Esophagus squamous epithelium (tissue), 5 donors: ENCODE measurements at places on chromosomes 3 and 15.

DNA sequence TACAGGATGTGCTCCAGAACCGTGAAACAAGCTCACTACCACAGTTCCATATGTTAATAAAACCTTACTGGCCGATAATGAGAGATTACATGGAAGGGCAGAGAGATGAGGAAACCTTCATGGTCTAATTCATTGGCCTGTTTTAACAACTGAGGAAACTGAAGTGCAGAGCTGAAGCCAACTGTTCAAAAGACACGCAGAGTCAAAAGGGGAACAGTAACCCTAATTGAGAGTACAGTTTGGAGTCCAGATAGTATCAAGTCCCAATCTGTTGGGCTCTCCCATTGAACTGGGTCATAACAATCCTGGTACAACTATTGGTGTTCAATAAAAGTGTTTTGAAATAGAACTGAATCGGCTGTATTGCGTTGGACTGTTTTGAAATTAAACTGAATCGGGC, 69.6 kb downstream of the SLC12A8 start:
- H3K27me3 ChIP-seq = no peaks in the 10 kb centered on the region
- peaks cover 39% of the 10 kb centered on the region for H3K4me1 ChIP-seq
- H3K36me3 ChIP-seq = no peaks in the 10 kb centered on the region
- peak overlapping the region; percentile 71 for H3K27ac ChIP-seq
- DNase-seq = no peak

DNA sequence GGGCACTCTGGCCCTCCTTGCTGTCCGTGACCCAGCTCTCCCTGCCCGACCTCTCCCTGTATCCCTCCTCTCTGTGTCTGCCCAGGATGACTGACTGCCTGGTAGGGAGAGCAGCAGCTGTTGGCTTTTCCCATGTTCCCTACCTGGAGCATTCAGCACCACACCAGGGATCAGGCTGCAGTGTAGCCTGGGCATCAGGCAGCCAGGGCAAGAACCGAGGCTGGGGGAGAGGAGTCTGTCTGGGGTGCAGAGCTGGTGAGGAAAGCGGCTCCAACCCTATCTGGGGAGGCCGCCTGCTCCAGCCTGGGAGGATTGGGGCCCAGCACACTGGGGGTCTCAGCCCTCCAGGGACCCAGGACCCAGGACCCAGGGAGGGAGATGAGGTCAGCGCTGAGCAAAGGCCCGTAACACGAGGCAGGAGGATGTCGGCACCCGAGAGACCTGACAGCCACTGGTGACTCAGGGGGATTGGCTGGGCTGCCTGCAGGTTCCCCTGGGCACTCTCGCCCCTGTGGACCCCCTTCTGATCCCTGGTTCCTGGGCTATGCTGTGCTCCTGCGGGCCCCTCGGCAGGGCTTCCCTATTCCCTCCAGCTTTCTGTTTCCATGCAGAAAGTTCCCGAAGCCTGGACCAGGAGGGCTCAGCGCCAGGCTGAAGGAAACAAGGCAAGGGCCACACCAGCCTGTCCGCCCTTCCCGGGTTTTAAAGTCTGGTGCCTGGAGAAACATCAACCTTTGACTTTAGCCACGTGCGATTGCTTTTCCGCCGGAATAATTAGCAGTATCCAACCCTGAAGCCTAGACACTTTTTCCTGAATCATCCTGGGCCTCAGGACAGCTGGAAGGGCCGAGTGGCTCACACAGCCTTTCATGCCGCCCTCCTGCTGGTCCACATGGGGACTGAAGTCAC, 128.2 kb upstream of the MEF2A start:
- no peak overlapping the region for H3K4me3 ChIP-seq
- no peak for DNase-seq
- peak overlapping the region; percentile 61 for H3K27ac ChIP-seq
- peaks cover 90% of the 10 kb centered on the region for H3K4me1 ChIP-seq
- H3K27me3 ChIP-seq = no peaks in the 10 kb centered on the region

DNA sequence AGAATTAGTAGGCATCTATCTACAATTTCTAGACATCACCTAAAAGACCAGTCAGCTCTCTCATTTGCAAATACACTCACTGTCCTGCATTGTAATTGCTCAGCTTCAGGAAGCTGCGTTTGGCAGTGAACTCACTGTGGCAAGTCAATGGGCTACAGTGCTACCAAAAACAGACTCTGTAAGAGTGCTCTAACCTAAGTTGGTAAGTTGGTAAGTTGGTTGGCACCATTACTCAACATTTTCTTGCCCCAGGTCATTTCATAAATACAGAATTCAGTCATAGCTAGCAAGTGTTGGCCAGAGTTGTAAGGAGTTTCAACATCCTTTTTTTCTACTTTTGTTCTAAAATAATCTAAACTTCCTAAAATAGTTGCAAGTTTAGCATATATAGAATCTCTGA, 466.3 kb downstream of the NAALADL2 start:
- H3K4me3 ChIP-seq = no peak overlapping the region
- no peak overlapping the region for H3K27ac ChIP-seq
- no peaks in the 10 kb centered on the region for H3K27me3 ChIP-seq
- DNase-seq = no peak
- no peaks in the 10 kb centered on the region for H3K36me3 ChIP-seq
- H3K4me1 ChIP-seq = no peaks in the 10 kb centered on the region

DNA sequence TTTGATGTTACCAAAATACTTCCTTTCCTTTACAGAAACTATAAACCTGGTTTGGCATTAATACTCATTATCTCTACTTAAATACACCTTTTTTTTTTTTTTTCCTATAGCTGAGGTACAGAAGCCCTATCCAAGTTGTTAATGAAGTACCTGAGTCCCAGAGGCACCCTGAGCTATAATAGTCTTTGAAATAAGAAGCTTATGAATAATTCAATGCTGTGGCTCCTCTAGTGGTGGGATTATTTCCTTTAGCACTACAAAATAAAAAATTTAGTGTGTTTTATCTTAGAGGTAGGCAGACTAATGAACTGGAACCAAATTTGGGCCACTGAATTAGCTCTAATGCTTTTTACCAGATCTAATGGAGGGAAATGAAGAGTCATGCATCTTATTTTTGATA, 611.9 kb downstream of the EDEM1 start:
- H3K36me3 ChIP-seq = no peaks in the 10 kb centered on the region
- no peak for DNase-seq
- no peaks in the 10 kb centered on the region for H3K4me1 ChIP-seq

DNA sequence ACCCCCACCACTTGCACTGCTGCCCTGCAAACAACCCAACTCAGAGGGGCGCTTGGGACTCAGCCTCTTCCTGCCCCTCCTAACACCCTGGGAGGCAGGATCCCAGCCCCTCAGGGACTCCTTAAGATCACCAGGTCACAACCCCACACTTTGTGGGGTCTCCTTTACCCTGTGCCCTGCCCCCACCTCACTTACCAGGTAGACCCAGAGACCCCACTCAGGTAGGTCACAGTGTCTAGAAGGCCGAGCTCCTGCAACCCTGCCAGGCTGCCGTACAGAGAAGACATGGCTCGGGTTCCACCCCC, 9.1 kb downstream of the PLA2G4F start:
- no peak for DNase-seq
- no peaks in the 10 kb centered on the region for H3K27me3 ChIP-seq
- H3K27ac ChIP-seq = no peak overlapping the region
- no peaks in the 10 kb centered on the region for H3K36me3 ChIP-seq

- no peaks in the 10 kb centered on the region for H3K27me3 ChIP-seq
- no peak overlapping the region for H3K4me3 ChIP-seq
- no peaks in the 10 kb centered on the region for H3K4me1 ChIP-seq
These were observed 93.2 kb upstream of the MBNL1 start for GRCh38 chr3:152175528-152175889.

DNA sequence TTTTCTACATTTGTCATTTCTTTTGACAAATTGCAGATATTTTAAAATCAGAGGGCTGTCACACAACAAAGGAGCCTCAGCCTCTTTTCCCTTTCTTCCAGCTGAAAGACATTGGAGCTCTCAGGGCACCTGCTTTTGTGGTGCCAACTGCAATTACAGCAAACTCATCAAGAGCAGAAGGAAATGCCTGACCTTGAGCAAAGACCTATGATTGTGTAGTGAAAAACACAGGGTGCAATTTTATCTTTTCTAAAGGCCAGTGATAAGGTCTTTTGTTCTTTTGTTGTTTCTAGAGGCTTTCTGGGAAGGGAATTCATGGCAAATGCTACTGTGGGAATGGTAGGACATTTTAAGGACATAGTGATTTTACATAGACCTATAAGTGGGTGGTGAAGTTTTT, 214.3 kb downstream of the OXSM start:
- no peaks in the 10 kb centered on the region for H3K36me3 ChIP-seq
- H3K4me1 ChIP-seq = no peaks in the 10 kb centered on the region
- H3K4me3 ChIP-seq = no peak overlapping the region
- H3K27ac ChIP-seq = no peak overlapping the region
- H3K27me3 ChIP-seq = no peaks in the 10 kb centered on the region

GRCh38 chr3:190996181-190996775, 133.8 kb upstream of the GMNC start:
- no peaks in the 10 kb centered on the region for H3K4me1 ChIP-seq
- H3K27me3 ChIP-seq = no peaks in the 10 kb centered on the region
- DNase-seq = no peak

DNA sequence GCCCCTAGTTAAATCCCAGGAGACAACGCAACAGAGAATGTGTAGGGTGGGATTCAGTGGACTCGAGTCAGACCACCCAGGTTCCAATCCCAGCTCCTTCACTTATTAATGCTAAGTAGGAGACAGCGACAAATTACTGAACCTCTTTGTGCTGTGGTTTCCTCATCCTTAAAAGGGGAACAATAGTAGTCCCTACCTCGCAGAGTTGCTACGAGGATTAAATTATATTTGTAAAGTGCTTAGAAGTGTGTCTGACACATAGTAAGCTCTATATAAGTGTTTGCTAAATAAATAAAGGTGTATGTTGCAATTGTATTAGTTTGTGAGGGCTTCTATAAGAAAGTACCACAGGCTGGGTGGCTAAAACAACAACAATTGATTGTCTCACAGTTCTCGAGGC, 58.0 kb upstream of the PPARG start:
- no peak overlapping the region for H3K4me3 ChIP-seq
- peak overlapping the region; percentile 90 for H3K27ac ChIP-seq
- H3K27me3 ChIP-seq = no peaks in the 10 kb centered on the region
- no peaks in the 10 kb centered on the region for H3K36me3 ChIP-seq
- H3K4me1 ChIP-seq = peaks cover 9% of the 10 kb centered on the region
- DNase-seq = no peak

GRCh38 chr3:10781981-10782380, 34.0 kb upstream of the SLC6A11 start:
- H3K27me3 ChIP-seq = peaks cover 32% of the 10 kb centered on the region
- no peaks in the 10 kb centered on the region for H3K4me1 ChIP-seq
- H3K36me3 ChIP-seq = no peaks in the 10 kb centered on the region

DNA sequence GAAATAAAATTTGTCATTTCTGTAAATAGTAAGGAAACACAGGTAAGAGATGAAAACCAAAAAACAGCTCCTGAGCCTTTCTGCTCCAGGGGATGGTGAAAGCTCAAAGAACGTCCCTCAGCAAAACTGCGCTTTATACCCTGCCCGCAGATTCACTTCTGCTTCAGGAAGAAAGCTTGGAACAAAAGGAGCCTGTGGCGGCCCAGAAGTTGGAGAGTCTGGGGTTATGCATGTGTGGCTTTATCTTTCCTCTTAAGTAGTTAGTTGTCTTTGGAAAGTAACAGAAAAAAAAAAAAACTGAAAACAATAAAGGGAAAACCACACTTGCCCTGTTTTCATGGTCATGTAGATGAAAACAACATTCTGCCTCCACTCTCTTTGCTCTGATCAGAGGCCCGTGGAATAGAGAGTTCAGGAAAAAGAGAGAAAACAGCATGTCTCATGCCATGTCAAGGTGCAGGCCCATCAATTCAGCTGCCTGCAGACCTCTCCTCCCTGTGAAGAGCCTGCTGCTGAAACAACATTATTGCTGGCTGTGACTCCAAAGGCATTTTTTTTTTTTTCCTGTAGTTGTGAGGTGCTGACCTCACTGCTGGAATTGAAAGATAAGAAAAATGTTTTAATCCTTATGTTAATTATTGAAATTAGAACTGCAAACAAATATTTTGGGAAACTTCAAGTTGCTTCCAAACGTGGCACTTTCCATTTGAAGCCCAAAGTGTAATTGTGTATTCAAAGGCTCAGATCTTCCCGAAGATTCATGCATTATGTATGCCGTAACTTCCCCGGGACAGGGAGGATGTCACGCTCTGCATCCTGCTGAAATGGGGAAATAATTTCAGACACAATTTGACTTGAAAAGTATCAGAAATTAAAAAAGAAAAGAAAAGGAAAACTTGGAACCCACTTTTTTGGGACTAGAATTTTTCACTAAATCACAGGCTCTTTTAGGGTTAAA, 108.4 kb upstream of the ZNF385D start:
- no peak overlapping the region for H3K4me3 ChIP-seq
- H3K4me1 ChIP-seq = no peaks in the 10 kb centered on the region
- H3K27ac ChIP-seq = no peak overlapping the region
- no peaks in the 10 kb centered on the region for H3K27me3 ChIP-seq
- no peaks in the 10 kb centered on the region for H3K36me3 ChIP-seq

DNA sequence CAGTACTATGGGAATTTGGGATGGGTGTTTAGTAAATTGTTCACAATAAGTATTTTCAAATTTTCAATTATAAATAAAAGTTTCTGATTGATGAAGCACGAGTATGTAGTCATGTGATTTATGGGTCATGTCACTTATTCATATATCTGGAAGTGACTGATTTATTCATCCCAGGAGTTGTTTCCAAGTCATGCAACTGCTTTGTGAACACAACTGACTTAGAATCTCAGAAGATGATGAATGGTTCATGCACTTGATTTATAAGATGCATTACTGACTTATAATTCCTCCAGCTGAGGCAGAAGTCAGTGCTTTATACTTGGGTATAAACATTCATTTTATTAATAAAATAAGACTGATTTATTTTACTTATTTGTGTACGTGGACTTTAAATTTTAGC, 137.8 kb upstream of the CBLB start:
- no peak overlapping the region for H3K27ac ChIP-seq
- peaks cover 25% of the 10 kb centered on the region for H3K4me1 ChIP-seq
- H3K27me3 ChIP-seq = no peaks in the 10 kb centered on the region
- H3K36me3 ChIP-seq = no peaks in the 10 kb centered on the region

GRCh38 chr3:178676942-178677790, 140.9 kb downstream of the KCNMB2 start:
- DNase-seq = no peak
- no peaks in the 10 kb centered on the region for H3K36me3 ChIP-seq
- H3K4me1 ChIP-seq = no peaks in the 10 kb centered on the region
- H3K27ac ChIP-seq = no peak overlapping the region
